ENCODE measurements at places on chromosomes 11 and 22. TPM values are rescaled to one million over a fixed set of nuclear protein-coding genes. Genes with fewer than 3 reads are reported as not detected.

- no peaks in the 10 kb centered on the region for H3K36me3 ChIP-seq
- H3K4me1 ChIP-seq: no peaks in the 10 kb centered on the region
- DNase-seq: no peak
- H3K27ac ChIP-seq: no peak overlapping the region
- H3K27me3 ChIP-seq: no peaks in the 10 kb centered on the region
Measured at GRCh38 chr11:102527041-102527440, 3.5 kb downstream of the MMP7 start.

- DNase-seq: no peak
- H3K4me3 ChIP-seq: no peak overlapping the region
- H3K27ac ChIP-seq: no peak overlapping the region
- no peaks in the 10 kb centered on the region for H3K4me1 ChIP-seq
Measured at GRCh38 chr11:69890476-69890875, 71.3 kb upstream of the FGF3 start.

GRCh38 chr11:3738241-3738640 is 59.1 kb downstream of the NUP98 start:
- no peak overlapping the region for H3K27ac ChIP-seq
- no peak for DNase-seq
- H3K4me3 ChIP-seq: no peak overlapping the region
- H3K4me1 ChIP-seq: no peaks in the 10 kb centered on the region
- H3K36me3 ChIP-seq: peaks cover 19% of the 10 kb centered on the region

GRCh38 chr11:116519499-116519898 is 253.3 kb downstream of the BUD13 start:
- no peaks in the 10 kb centered on the region for H3K36me3 ChIP-seq
- peaks cover 23% of the 10 kb centered on the region for H3K4me1 ChIP-seq
- no peak for DNase-seq

GRCh38 chr22:47457021-47457420 is 694.6 kb downstream of the TBC1D22A start:
- H3K4me1 ChIP-seq: no peaks in the 10 kb centered on the region
- H3K36me3 ChIP-seq: no peaks in the 10 kb centered on the region
- H3K27me3 ChIP-seq: no peaks in the 10 kb centered on the region
- H3K27ac ChIP-seq: no peak overlapping the region

- no peak for DNase-seq
- H3K4me3 ChIP-seq: no peak overlapping the region
- no peaks in the 10 kb centered on the region for H3K27me3 ChIP-seq
- no peak overlapping the region for H3K27ac ChIP-seq
- no peaks in the 10 kb centered on the region for H3K36me3 ChIP-seq
Measured at GRCh38 chr11:19501631-19502030, 211.0 kb upstream of the NAV2 start.

GRCh38 chr22:19571207-19571795 is 47.1 kb upstream of the CLDN5 start:
- DNase-seq: no peak
- no peaks in the 10 kb centered on the region for H3K4me1 ChIP-seq
- no peak overlapping the region for H3K4me3 ChIP-seq
- H3K36me3 ChIP-seq: no peaks in the 10 kb centered on the region
- no peaks in the 10 kb centered on the region for H3K27me3 ChIP-seq
- H3K27ac ChIP-seq: no peak overlapping the region

- H3K4me1 ChIP-seq: peaks cover 20% of the 10 kb centered on the region
- no peak overlapping the region for H3K4me3 ChIP-seq
Measured at GRCh38 chr22:19805821-19806212, 45.2 kb downstream of the TBX1 start.

Gene LAMTOR1
- 127 TPM for total RNA-seq

Gene REXO2
- 49.0 TPM for total RNA-seq

Measured in thyroid gland (tissue), 4 donors.